NCI-H526 treated with DMSO at 0.1 percent for 48 hours (cell line): ENCODE measurements at places on chromosomes 16 and 17.

DNA sequence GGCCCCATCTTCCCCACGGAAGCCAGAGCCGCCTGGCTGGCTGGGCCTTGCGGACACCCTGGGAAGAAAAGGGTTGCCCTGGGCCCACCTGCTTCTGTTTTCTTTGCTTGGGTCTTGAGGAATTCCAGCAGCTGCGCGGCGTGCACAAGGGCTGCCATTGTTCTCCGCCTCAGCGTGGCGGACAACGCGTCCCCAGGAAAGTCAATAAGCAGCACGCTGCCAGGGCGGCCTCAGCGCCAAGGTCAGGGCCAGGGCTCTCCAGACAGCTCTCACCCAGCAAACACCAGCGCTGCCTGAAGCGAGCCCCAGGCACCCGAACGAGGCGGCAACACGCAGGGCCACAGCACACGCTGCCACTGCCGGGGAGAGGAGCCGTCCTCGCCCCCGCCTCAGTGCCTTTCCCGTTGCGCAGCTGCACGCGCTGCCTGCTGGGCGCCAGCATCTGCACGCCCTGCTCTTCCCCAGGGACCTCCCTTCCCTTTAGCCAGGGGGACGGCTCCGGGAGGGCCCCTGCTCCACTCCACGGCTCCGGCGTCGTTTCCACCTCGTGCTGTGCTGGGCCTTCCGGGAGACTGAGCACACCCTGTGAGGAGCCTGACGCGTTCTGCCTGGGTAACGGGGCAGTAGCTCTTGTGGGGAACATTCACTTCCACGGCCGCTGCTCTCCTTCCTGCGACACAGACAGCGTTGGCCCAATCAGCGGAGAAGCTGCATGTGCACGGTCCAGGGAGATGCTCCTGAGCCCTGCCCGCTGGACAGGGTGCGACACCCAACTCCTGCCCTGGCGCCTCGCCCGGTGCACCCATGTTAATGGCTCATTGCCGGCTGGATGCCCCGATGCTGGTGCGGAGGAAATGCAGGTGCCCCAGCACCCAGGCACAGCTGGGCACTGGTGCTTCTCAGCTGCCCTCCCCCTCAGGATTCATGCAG lies 57.8 kb downstream of the LMF1 start:
- peak; percentile 5 for DNase-seq

DNA sequence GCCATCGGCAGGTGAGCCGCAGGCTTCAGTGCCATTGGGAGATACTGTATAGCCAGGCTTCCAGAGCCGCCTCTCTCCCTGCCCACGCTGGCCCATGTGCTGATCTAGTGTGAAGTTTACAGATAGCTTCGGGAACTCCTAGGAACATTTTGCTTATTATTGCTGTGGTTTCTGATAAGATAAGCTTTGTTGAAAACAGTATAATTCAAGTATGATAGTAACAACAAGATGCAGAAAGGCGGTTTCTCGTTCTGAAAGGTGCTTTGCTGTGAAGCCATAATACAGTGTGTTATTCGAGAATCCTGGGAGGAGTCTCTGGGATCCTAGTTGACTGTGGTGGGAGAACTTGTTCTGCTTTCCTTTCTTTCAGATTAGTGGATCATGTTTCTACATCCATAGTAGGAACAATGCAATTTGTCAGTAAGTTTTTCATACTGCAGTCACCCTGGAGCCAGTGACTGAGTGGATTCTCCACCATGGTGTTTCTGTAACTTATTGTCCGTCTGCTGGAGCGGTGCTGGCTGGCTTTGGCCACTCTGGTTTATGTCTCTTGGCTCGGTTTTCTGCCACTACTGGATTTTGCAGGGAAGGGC lies 31.5 kb downstream of the RAB11FIP3 start:
- no peak for DNase-seq

GRCh38 chr16:56246051-56246817 lies 54.9 kb downstream of the GNAO1 start:
- DNase-seq = no peak

- DNase-seq = no peak
Measured at GRCh38 chr17:64354824-64355535, 35.7 kb downstream of the PECAM1 start.

GRCh38 chr16:11506741-11507305 lies 79.9 kb downstream of the LITAF start:
- DNase-seq = no peak

- DNase-seq = no peak
Measured at GRCh38 chr16:48546774-48547173, 63.2 kb downstream of the N4BP1 start.

GRCh38 chr17:1071103-1071825 lies 74.3 kb downstream of the TIMM22 start:
- no peak for DNase-seq

- no peak for DNase-seq
Measured at GRCh38 chr17:76594690-76595089, 9.0 kb upstream of the ST6GALNAC2 start.
